ENCODE measurements at places on chromosomes 12 and 14.

DNA sequence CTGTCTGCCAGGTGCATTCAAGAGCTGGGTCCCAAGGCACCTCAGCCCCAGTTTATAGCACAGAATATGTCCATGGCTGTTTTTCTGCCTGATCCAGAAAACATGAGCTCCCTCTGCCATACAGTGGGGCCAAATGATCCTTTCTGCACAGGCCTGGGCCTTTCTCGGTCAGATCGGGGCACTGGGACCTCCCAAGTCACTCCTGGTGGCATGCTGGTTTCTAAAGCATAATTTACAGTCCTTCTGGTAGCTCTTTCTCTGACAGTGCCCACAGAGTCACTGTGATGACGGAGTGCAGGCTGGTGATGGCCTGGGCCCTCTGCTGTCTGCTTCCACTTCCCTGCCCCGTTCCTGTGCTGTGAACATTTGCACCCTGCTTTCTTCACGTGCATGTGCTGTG, 99.2 kb downstream of the ADGRD1 start:
- DNase-seq, result no peak

DNA sequence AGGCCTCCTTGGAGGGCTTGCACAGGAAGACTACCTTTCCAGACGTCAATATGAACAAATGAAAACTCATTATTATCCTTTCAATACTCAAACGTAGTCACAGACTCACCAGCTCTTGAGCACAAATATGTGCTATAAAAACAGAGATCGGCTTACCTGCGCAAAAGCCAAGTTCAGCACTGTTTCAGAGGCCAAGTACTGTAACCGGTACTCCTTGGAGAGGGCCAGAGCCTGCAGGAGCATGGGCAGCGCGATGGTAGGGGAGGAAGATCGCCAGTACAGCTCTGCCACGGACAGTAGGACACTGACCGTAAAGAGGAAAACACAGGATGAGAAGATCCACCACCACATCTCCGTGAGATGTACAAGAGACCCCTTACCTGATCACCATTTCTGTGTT, 21.6 kb upstream of the CAMKK2 start:
- DNase-seq, result no peak

- no peak for DNase-seq
These were observed 247.8 kb downstream of the MDGA2 start for GRCh38 chr14:47427629-47428028.

GRCh38 chr12:24127919-24128721, 178.7 kb upstream of the SOX5 start:
- DNase-seq, result no peak

DNA sequence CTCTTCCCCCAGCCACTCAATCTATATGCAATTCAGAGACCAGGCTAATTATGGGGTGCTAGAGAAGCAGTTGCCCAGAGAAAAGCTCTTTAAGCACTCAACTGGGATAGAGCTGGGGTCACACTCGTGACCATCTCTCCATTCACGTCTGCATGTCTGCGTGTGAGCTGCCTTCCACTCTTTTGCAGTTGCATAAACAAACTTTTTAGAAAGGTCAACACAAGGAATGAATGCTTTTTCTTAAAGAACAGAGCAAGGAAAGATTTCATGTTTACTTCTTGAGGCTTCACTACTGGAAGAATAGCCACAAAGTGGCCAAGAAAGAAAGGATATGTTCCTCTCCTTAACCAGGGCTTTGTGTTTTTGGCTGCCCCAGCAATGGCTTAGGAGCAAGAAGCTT, 151.1 kb downstream of the SAMD4A start:
- no peak for DNase-seq

GRCh38 chr14:68225321-68225720, 405.7 kb downstream of the RAD51B start:
- no peak for DNase-seq

GRCh38 chr14:34926552-34926951, 51.4 kb upstream of the BAZ1A start:
- DNase-seq, result no peak

GRCh38 chr12:106915635-106916026, 40.1 kb upstream of the TMEM263 start:
- DNase-seq, result no peak

DNA sequence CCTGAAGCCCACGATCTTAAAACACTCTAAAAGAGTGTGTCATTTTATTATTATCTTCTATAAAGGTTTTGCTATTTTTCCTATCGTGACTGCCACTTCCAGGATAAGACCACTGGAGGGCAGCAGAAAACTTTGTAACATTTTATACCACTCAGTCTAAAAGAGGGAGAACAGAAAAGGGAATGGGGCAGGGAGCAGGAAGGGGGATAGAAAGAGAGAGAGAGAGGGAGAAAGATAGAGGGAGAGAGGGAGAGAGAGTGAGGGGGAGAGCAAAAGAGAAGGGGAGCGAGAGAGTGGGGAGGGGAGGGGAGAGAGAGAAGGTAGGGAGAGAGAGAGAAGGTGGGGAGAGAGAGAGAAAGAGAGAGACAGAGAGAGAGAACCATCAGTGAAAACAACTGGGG, 2.0 kb upstream of the ART4 start:
- peak; percentile 43 for DNase-seq

DNA sequence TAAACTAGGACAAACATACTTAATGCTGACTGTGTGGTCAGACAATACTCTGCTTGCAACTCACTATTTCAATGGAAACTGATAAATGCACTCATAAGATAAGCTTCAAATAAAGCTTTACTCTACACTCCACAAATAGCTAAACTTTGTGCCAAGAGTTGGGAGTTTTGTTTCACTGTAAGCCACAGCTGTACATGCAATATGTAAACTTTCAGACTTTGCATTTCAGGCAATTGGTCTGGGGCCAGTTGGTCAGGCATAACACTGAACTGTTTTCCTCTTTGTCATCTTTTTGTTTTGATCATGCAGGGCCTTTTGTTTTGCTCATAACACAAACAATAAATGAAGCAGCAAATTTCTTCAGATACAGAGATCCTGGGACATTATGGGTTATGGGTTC, 426.2 kb downstream of the IPO8 start:
- no peak for DNase-seq

- no peak for DNase-seq
These were observed 222.0 kb downstream of the PPM1H start for GRCh38 chr12:62712681-62713573.

- DNase-seq, result no peak
These were observed 19.3 kb downstream of the NFKBIA start for GRCh38 chr14:35385042-35385839.

DNA sequence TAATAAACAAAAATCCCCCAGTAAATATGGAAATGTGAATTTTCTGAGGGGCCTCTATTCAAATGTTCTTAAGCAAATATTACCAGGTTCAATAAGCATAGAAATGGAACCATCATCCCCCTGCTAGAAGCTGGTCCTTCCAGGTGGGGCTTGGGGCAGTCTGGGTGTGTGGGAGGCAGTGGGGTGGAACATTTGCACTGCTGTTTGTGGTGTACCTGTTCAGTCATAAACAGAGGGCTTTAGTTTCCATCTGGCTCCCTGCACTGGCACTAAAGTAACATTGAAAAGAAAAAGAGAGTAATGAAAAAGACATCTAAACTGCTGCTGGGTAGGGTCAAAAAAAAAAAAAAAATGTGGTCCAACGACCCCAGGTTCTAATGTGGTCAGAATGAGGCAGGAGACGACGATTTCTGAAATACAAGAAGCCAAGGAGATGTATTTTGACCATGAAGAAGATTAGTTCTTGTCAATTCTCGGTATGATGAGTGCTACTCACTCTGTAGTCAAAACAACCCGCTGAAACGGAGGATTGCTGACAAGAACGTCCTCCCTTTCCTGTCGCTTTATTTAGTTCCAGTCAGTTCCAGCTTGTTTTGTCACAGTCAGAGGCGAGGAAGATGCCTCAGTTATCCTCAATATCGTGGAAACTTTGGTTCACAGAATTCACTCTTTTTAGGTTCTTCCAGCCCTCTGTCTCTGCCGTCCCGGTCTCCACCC, 44.2 kb upstream of the MANSC4 start:
- DNase-seq, result no peak

GRCh38 chr12:87995581-87996178, 33.5 kb downstream of the C12orf50 start:
- peak; percentile 5 for DNase-seq

- DNase-seq, result peak; percentile 10
These were observed 221.9 kb upstream of the KITLG start for GRCh38 chr12:88802096-88802706.

- no peak for DNase-seq
These were observed 106.6 kb upstream of the NCOR2 start for GRCh38 chr12:124673801-124674617.

GRCh38 chr14:68649476-68650189, 143.2 kb downstream of the ZFP36L1 start:
- no peak for DNase-seq

- DNase-seq, result no peak
These were observed 50.4 kb upstream of the AMN start for GRCh38 chr14:102872020-102872419.

- DNase-seq, result no peak
These were observed 11.0 kb upstream of the IRF2BPL start for GRCh38 chr14:77039285-77040058.

- no peak for DNase-seq
These were observed 476.5 kb upstream of the TBX3 start for GRCh38 chr12:115160271-115161128.

DNA sequence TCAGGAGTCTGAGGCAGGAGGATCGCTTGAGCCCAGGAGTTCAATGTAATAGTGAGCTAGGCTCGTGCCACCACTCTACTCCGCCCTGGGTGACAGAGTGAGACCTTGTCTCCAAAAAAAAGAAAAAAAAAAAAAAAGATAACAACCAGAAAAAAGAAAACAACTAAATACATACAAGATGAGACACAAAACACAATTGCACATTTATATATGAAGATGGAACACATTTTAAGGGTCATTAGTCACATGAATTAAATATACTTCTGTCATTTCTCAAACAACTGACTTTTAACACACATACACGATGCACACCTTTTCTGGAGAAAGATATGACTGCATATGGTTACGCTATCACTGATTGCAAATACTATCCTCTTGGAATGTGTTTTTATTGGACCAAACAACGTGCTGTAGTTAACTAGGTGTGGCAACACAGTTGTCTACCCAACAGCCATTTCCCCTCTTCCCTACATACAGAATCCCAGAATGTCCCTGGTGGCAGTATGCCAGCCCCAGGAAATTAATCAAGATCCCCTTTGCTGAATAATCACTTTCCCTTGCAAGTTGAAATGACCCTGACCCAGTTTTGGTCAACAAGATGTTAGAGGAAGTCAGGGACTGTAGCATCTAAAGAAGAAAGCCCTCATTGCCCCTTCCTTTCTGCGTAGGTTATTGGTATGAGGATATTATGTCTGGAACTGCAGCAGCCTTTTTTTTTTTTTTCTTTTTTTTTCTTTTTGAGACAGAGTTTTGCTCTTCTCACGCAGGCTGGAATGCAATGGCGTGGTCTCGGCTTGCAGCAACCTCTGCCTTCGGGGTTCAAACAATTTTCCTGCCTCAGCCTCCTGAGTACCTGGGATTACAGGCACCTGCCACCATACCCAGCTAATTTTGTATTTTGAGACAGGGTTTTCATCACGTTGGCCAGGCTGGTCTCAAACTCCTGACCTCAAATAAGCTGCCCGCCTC, 5.6 kb upstream of the MYL6B start:
- no peak for DNase-seq

DNA sequence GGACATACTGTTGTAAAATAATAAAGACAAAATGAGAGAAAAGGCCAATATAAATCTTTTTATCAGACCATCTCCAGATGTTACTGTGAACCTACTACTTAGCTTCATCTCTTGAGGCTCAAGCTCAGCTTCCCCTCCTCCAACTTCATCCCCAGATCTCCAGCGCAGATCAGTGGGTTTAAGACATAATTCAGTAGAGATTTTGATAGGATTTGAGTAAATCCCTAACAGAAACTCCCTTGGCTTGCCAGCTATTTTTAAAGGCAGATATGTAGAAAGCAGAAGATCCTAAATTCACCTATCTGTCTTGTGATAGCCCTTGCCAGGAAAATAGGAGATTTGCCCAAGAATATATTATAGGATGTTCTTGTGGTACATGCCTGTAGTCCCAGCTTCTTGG, 236.7 kb downstream of the FBXL14 start:
- no peak for DNase-seq

GRCh38 chr14:33676135-33676566, 274.7 kb downstream of the EGLN3 start:
- DNase-seq, result no peak

GRCh38 chr14:32594766-32595165, 265.7 kb downstream of the AKAP6 start:
- DNase-seq, result no peak

- DNase-seq, result no peak
These were observed 375.5 kb downstream of the ALG10 start for GRCh38 chr12:34397591-34398365.

DNA sequence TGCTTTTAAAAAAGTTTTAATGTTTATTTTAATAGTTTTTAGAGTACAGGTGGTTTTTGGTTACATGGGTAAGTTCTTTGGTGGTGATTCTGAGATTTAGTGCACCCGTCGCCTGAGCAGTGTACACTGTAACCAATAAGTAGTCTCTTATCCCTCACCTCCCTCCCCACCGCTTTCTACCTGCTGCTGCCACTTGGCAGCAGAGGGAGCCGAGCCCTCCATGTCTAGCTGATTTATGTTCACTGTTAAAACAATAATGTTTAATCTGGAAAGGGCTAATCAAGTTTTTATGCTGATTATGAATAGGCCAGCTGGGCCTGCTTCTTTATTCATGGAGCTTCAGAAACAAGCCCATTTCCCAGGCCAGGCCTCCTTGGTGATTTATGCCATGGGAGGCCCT, 73.1 kb downstream of the ADCK1 start:
- no peak for DNase-seq

DNA sequence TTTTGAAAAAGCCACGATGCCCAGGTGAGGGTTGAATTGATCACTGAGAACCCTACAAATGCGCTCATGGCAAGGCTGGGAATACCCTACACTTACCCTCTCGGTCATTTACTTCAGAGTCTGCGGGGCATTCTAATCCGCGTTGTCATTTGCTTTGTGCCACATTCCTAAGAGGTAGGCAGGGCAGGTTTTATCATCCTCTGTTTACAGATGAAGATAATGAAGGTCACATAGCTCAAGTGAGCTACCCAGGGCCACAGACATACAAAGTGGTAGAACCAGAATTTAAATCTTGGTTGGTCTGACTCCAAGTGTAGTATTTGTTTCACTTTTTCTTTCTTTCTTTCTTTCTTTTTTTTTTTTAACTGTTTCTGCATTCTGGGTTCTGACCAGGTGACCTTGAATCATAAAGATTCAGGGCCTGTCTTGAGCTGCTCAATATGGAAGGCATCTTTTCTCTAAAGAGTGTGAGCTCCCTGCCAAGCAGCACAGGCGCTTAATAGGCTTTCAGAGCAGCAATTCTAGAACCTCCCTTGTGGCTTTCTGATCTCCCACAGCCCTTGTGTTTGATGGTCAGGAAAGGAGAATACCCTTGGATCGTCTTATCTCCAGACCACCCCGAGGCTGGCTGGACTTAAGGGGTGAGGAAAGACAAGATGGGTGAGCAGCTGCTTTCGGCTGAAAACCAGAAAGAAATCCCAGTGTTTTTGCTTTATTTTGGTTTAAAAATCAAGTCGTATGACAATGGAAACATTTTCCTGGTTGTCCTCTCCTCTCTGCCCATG, 662 bp upstream of the BATF start:
- no peak for DNase-seq

- no peak for DNase-seq
These were observed 18.1 kb upstream of the KSR2 start for GRCh38 chr12:117986705-117987469.
